ENCODE measurements at places on chromosomes 5 and 9.

- no peak for DNase-seq
Observed at GRCh38 chr5:39604491-39604890, 179.7 kb upstream of the DAB2 start.

- DNase-seq: no peak
Observed at GRCh38 chr5:173981185-173981761, 7.7 kb upstream of the C5orf47 start.

DNA sequence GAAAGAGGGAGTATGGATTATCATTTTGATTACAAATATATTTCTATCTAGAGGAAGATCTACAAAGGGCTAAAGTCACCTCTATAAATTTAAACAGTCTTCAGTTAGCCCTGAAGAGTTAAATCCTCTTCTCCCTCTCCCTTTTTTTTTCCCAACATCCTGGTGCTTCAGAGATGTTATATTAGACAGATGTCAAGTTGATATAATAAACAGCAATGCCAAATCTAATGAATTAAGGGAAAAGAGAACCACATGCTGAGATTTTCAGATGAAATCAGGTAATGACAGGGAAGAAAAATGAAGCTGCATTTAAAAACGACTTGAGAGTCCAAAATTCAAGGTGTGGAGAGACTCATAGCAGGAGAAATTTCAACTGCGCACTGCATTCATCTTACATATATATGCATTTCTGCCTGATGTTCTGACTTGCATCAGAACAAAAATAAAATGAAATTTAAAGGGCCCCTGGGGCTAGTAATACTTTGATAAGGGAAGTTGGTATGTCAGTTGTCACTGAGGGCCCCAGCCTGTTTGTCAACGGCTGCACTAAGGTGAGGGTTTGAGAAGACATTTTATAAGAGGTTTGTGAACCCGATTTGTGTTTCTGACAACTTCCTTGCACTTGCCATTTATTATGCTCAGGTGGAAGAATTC, 338.9 kb upstream of the PANK3 start:
- DNase-seq: no peak

DNA sequence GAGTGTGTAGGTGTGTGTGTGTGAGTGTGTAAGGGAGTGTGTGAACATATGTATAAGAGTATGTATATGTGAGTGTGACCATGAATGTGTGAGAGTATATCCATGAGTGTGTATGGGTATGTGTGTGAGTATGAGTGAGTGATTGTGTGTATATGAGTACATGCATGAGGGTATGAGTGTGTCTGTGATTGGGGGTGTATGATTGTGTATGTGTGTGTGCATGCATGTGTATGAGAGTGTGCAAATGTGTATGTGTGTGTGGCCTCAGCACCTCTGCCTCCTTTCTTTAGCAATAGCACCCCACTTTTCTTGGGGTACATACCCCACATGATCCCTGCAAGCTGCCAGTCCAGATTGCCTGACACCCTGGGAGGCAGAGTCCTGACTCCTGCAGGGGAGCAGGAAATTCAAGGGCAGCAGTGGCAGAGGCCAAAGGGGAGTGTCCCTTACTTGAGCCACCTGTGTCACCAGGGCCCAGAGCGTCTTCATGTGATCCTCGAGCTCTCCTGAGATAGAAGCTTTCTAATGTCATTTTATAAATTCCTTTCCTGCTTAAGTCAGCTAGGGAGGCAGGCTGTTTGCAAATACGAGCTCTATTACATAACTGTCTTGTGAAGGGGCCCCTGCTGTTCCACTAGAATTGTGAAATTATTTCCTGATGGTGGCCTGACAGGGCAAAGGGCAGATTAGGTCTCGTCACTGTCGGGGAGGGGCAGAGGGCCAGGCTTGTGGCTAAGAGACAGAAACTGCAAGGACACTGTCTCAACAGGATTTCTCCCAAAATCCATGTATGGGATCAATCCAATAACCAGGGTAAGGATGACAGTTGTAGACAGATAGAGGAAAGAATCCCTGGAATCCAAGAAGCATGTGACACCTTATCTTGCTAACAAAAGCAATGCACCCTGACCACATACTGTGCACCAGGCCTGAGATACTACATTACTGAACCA, 389.1 kb downstream of the GADD45G start:
- peak; percentile 71 for DNase-seq

GRCh38 chr9:131807144-131807983, 67.5 kb upstream of the RAPGEF1 start:
- no peak for DNase-seq

- DNase-seq: no peak
Observed at GRCh38 chr5:143166661-143167420, 236.6 kb downstream of the NR3C1 start.

DNA sequence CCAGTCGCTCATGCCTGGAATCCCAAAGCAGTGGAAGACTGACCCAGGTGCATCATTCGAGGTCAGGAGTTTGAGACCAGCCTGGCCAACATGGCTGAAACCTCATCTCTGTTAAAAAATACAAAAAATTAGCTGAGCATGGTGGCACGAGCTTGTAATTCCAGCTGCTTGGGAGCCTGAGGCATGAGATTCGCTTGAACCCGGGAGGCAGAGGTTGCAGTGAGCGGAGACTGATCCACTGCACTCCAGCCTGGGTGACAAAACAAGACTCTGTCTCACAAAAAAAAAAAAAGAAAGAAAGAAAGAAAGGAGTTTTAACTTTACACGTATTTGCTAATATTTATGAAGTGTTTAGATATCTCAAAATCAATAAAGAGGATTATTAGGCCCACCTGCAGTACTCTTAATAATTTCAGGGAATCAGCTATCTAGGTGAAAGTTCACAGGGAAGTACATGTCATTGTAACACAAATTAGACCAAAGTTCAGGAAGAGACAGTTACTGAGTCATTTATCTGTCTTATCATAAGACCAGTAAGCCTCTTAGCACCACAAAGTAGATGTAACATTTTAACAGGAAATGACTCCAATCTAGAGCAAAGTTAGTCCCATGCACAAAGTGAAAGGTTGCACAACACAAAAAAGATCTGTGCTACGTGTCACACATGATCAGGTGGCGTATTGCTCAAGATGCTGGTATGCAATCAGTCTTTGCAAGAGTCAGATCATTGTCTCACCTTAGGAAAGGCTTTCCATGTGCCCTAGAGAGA, 34.1 kb upstream of the PLIN2 start:
- peak; percentile 97 for DNase-seq

Measured in hematopoietic multipotent progenitor cell treated with erythropoietin and hydrocortisone succinate and interleukin-3 and kit ligand, for 6 days (in vitro differentiated cells).